ENCODE measurements at places on chromosomes 16 and 17. TPM values are rescaled to one million over a fixed set of nuclear protein-coding genes. Genes with fewer than 3 reads are reported as not detected.

The MYH3 gene
- 13.7 TPM for total RNA-seq

The ZNF23 gene
- 8.9 TPM for total RNA-seq

The RNF112 gene
- total RNA-seq = 1.6 TPM

The TBC1D3 gene
- total RNA-seq = not detected

The KPNA2 gene
- total RNA-seq = 167 TPM

The CNGB1 gene
- total RNA-seq = not detected
